ENCODE measurements at places on chromosomes 1 and 21.

DNA sequence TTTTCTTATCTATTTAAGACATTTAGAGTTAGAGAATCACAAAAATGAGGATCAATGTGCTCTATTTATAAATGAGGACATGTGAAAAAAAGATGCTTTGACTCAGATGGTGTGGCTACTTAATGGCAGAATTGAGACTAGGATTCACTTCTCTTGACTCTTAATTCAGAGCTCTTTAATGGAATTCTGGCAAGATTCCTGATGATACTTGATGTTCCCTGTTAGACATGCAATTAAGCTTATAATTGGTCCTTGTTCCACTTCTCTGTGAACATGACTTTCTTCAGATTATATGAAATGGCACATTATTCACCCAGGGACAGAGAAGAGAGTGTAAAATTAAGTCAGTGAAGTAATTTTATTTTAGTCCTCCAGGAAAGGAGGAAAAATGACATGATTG lies 165.3 kb downstream of the LRRC7 start:
- DNase-seq = no peak

DNA sequence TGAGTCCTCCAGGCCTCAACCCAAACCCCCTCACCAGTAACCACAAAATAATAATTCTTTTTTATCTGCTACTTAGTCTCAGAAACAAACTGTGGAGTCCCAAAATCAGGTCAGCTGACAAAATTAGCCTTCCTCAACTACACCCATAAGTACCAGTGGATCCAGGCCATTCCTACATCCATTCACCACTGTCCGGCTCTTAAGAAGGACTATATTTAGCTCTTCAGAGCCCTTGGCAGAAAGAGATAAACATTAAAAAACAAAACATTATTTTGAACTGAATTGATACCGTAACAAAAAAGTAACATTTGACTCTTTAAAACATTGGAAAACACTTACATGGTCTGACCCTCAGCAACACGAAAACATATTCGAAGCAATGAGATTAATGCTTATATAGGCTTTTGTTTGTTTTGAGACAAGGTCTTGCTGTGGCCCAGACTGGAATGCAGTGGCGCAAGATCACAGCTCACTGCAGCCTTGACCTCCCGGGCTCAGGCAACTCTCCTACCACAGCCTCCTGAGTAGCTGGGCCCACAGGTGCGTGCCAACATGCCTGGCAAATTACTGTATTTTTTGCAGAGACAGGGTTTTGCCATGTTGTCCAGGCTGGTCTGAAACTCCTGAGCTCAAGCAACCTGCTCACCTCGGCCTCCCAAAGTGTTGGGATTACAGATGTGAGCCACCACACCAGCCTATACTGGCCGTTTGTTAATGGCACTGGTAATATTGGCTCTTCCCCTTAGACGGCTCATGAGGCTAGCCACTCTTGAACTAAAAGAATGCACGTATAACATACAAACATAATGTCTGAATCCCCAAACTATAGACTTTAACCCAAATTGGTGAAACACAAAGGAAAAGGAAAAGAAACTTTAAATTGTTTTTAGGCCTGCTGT lies 330.7 kb downstream of the SMYD3 start:
- DNase-seq = no peak

GRCh38 chr1:204633665-204634064 lies 51.9 kb downstream of the LRRN2 start:
- DNase-seq = no peak

DNA sequence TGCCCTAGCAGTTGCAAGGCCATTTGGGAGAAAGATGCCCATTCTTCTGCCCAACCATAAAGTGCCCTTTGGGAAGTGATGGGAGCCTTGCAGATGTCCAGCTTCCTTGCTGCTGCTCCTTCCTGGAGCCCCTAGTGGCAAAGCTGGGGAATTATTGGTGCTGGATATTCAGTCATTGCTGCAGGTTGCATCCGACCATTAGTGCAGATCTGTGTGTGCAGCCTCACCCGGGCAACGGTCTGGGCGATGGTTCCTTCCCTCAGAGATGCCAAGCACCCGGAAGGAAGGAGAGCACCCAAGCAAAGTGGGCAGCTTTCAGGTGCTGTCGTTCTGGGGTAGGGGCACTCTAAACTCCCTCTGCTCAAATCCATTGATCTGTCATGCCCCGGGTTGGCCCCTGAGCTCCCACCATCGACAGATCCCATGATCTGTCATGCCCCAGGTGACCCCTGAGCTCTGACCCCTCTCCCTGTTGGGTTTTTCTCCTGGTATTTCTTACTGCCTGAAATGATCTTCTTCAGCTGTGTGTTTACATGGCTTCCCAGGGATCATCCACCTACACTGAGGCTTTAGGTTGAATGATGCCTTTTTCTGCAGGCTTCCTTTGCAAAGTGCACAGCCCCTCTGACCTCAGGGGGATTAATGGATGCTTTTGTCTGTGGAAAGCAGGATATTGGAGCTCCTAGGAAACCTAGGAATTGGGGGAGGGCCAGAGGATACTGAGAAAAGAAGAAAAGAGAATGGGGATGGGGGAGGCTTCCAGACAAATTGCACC lies 467.5 kb downstream of the PTPRU start:
- DNase-seq = no peak

DNA sequence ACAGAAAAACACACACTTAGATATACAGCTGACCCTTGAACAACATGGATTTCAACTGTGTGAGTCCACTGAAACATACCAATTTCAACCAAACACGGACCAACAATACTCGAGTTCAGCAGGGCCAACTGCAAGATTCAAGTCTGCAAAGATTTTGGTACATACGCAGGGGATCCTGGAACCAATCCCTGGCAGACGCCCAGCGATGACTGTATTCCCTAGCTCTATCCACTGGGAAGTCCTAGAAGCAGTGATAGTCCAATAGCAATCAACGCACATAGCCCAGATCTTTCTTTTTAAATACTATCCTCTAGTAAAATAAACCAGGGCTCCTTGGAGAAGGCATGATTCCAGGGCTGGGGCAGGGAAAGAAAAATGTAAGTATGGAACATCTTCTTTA lies 9.0 kb downstream of the DDX59 start:
- DNase-seq = no peak

DNA sequence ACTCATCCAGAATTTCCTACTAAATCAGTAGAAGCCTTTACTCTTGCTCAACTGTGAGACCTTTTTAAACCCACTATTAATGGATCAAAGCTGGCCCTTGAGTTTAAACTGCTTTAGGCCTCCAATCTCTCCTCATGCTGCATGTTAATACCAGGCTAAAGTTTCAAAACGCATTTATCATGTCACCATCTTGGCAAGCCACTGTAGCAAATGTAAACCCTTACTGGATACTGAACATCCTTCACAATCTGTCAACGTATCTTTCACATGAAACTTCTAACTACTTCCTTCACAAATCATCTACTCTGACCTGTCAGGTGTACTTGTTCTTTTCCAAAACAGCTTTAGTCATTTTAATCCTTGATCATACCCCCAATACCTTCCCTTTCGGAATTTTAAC lies 3.0 kb downstream of the PAXBP1 start:
- DNase-seq = no peak

DNA sequence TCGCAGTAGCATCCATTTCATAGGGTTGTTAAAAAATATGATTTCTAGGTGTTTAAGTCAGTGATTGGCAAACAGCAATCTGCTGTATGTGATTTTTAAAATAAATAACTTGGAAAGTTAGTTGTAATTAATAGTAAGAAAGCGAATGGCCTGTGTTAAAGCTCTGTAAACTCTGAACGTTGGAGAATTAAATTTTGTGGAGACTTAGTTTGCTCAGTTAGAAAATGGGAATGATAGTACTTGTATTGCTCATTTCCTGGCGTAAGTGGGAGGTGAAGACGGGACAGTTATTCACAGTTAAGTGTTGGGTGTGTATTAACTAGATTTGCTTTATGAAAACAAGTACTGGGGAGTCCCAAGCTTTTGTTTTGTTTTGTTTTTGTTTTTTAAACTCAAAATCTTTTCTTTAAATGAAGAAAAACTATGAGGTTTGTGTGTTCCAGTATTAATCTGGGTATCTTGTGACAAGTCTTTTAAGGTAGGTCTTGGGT lies 995 bp downstream of the CACYBP start:
- no peak for DNase-seq

GRCh38 chr21:29185172-29185571 lies 54.7 kb downstream of the MAP3K7CL start:
- DNase-seq = no peak

DNA sequence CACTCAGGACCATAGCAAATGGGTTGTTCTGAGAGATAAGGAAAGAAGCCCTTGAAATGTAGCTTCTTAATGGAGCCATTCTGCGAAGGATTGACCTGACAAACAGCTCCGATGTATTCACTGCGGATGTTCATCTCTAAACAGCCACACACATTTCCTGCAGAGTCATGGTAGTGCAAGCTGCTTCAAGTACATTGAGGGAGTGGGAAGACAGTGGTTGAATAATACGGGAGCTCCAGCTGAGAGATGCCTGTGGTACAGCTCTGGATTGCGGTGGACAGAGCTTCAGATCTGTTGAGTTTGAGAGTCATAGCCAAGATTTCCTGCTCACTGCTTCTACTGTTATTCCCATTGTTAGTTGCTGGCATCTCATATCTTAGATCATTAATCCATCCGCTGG lies 86.6 kb downstream of the ZBTB18 start:
- DNase-seq = no peak

DNA sequence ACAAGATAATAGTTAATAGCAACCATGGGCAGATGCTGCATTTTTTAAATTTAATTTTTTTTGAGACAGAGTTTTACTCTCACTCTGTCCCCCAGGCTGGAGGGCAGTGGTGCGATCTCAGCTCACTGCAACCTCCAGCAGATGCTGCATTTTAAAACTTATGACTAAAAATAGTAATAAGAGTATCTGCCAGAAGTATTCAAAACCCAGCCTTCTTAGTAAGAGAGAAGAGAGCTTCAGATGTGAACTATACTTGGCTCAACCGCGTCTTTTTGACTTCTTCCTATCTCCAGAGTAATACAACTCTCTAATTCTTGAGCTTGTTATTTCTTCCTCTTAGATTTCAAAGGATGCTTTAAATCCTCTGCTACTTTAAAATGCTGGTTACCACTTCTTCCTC lies 4.6 kb downstream of the RPS27 start:
- DNase-seq = no peak

- no peak for DNase-seq
These were observed 21.1 kb downstream of the ERRFI1 start for GRCh38 chr1:8004803-8005573.

GRCh38 chr1:214557952-214558735 lies 6.7 kb upstream of the PTPN14 start:
- no peak for DNase-seq

GRCh38 chr1:241842565-241842964 lies 5.4 kb upstream of the EXO1 start:
- DNase-seq = no peak

- no peak for DNase-seq
These were observed 7.6 kb upstream of the ARHGEF10L start for GRCh38 chr1:17531682-17532487.

GRCh38 chr21:25370311-25370744 lies 237.0 kb downstream of the MRPL39 start:
- DNase-seq = peak; percentile 27

DNA sequence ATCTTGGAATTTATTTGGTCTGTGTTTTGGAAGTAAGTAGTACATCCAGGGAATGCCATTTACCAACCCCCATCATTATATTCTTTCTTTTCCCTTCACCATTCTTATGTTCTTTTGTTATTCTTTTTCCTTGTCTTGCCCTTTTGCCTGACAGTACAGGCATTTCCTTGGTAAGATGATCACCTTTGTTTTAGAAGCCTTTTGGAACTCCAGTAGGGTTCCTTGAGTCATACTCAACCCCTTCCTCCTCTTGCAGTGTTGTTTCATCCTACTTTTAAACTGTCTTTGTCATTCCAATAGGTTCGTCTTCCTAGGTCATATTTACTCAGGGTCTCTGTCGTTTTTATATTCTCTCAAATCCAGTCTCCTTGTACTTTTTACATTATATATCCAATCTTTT lies 9.2 kb downstream of the MRPS21 start:
- no peak for DNase-seq

GRCh38 chr1:227793079-227793947 lies 22.2 kb upstream of the PRSS38 start:
- no peak for DNase-seq
